ENCODE measurements at places on chromosomes 6 and 20.

DNA sequence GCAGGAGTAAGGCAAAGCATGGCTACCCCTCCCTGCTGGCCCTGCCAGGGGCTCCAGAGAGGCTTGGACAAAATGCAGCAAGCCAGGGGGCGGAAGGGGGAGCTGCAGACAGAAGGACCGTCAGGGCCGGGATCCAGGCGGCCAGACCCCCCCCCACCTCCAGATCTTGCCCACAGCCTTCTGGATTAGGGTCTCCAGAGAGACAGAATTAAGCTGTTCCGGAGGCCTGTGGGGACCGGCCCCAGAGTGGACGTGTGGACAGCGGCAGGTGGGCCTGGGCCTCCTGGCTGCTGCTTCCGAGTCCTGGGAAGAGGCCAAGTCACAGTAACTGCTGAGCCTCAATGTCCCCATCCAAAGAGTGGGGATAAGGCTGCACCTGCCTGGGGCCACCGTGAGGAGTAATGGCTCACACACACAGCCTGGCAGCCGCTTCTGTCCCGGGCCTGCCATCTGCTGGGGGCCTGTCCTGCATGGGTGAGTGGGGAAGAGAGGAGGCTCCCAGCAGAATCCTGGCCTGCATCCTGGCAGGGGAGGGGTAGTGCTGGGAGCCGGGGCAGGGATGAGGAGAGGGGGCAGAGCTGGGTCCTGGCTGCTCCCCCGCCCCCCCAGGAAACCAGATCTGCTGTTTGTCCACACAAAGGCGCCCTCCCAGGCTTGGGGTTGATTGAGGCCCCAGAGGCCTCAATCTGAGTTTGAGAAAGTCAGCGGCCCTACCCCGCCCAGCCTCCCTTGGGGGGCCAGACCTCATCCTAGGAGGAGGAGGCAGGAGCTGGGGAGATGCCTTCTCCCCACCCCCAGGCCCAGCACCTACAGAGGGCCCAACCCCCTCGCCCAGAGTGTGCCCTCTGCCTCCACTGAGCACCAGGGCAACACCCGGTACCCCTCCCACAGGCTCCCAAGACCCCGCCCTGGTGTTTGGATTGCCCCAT lies 3.9 kb downstream of the LAMA5 start:
- DNase-seq, result no peak

DNA sequence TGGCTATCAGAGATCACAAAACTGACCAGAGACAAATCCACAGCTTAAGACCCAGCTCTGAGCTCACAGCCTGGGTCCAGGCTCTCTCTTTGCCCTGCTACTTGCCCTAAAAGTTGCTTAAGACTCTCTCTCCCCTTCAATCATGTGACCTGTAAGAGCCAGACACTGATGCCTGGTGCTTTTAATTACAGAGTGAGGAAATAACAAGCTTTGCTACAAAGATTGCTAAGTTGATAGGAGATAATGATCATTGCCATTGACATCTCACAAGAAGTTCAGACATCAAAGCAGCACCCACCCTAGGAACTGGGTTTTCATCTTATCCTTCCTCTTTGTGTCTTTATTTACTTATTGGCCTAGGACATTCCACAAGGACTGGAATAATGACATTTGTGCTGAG lies 125.9 kb upstream of the CD93 start:
- DNase-seq, result no peak

DNA sequence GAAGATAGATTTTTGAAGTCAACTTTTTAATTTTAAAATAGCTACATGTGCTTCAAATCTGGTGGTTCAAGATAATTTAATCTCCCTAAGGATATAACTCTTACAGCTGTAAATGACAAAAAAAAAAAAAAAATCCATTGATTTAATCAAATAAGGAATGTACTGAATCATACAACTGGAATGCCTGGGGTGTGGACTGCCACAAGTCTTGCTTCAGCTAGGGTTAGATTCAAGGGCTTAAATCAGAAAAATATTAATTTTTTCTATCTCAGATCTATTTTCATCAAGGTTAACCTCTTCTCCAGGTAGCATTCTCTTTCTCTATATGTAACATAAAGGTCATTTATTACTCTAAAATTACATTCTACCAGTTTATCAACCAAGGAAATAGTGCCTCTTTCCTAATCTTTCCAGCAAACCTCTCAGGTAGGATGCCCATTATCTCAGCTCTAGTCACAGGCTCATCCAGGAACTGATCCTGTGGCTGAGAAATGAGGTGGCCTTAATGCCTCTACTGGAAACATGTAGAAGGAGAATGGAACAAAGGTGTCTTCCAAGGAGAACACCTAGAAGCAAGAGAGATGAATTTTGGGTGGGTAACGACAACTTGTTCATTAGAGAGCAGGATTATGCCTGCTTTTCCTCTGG lies 466.9 kb downstream of the CBLN4 start:
- DNase-seq, result no peak

DNA sequence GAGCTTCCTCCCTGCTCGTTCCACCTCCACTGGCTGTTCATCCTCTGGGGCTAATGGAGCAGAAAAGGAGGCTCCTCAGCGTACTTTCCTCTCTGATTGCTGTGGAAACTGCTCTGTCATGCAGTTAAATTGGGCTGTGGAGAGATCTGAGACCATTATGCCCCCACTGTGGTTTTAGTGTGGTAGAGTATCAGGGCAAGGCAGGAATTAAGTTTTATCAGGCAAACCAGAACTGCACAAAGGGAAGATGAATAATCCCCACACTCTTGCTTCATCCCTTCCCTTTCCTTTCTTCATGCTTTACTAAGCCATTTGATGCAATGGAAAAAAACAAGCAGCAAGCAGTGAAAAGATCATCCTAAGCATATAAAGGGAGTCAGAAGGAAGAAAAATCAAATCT lies 11.9 kb upstream of the ME1 start:
- DNase-seq, result no peak

Measured in stimulated activated naive CD4-positive, alpha-beta T cell treated with Interleukin-2 at 50 U/mL for 16 hours (primary cell).